ENCODE measurements at places on chromosomes 11 and 22.

GRCh38 chr11:47233989-47234668 lies 14.5 kb downstream of the ACP2 start:
- no peak for DNase-seq

DNA sequence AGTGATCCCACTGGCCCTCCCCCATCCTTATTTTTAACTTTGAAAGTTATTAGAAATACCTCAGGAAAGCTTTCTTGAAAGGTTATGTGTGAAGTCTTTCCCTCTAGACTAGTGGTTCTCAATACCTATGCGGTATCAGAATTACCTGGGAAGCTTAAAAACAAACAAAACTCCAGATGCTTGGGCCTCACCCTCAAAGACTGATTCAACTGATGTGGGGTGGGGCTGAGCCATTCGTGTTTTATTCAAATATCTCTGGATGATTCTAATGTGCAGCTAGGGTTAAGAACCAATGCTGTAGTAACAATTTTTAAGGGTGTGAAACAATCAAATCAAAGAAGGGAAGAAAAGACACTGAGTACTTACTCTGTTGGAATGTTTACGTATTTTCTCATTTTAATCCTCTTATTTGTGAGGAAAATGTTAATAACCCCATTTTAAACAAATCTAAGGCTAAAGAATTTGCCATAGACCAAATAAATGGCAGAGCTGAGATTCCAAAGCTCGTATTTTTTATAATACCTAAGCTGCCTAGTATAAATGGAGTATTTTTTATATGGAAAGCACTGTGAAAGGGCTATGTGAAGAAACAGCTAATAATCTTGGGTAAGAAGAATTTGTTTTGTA lies 47.6 kb downstream of the PLEKHB1 start:
- DNase-seq, result no peak

GRCh38 chr22:40176921-40177737 lies 596 bp upstream of the TNRC6B start:
- peak; percentile 83 for DNase-seq

DNA sequence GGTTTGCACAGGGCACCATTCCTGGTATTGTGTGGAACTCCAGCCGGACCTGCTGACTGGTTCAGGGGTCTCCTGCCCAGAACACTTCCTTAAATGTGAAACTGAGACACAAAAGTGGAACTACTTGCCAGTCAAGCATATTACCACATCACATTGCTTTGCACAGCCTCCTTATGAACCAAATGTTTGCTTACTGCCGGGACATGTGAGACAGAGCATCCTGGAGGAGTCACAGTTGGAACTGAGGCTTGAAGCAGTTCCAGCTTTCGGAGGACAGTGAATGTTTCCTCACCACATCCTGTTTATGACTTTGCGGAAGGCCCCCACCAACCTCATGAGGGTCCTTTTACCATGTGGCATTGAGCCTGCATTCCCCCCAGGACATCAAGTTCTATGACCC lies 105.8 kb upstream of the ARHGAP42 start:
- no peak for DNase-seq

DNA sequence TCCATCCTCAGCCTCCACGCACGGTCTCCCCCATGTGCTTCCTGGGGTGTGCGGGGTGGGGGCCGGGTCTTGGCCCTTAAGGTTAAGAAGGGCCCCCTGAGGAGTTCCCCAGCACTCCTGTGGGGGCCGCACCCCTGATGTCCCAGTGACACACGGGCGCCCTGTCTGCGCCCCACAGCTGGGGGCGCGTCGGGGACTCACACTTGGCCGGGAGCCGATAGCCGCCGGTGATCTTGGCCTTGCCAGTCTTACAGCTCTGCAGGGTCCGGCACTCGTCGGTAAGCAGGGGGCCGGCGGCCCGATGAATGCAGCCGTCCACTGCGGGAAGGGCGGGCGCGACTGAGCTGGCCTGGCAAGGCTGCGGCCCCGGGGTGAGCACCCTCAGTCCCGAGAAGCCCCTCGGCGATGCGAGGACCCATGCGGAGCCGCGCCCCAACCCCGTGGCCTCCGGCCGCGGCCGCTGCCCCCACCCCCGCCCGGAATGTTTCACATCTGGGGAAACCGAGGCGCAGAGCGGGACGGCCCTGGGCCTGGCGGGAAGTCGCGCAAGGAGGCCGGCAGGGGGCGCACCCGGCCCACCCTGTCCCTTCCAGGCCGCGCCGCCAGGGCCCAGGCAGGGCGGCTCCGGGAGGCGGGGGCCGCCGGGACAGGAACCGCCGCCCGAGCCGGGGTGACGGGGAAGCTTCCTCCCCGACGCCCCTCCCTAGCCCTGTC lies 13.9 kb downstream of the OTUB1 start:
- peak; percentile 90 for DNase-seq

- DNase-seq, result no peak
Measured at GRCh38 chr11:2899080-2899783, 13.7 kb upstream of the CDKN1C start.

- no peak for DNase-seq
Measured at GRCh38 chr11:122339436-122340060, 223.5 kb upstream of the BLID start.

DNA sequence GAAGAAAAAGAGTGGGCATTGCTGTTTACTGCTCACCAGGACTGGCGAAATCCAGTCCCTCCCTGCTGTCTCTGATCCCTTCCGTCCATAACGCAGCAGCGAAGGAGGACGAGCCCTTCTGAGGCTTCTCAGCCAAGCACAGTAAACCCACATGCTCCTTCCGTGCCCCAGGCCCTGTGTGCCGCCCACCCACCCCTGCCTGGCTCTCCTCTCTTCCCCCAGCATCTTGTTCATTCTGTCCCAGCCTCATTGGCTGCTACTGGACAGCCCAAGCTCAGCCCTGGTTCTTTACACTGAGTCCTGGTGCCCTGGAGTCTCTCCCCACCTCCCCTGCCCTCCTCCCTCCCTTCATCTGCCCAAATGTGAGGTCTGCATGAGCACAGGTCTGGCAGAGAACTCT lies 559.7 kb downstream of the BRD1 start:
- DNase-seq, result no peak

DNA sequence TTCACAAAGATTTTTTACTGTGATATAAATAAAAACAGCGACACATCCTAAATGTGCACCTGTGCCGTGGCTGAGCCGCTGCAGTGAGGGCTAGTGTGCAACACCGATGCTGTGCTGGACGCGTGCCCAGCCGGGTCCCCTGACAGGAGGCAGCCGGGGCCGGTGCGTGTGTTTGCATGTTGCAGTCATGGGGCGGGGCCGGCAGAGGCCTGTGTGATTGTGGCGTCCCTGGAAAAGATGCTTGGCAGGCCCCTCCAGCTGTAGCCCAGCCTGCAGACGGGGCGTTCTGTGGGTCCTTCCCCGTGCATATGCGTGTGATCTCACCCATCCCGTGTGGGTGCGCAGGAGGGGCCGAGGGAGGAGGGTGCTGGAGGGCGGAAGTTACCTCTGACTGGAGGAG lies 30.6 kb downstream of the MUC6 start:
- no peak for DNase-seq

DNA sequence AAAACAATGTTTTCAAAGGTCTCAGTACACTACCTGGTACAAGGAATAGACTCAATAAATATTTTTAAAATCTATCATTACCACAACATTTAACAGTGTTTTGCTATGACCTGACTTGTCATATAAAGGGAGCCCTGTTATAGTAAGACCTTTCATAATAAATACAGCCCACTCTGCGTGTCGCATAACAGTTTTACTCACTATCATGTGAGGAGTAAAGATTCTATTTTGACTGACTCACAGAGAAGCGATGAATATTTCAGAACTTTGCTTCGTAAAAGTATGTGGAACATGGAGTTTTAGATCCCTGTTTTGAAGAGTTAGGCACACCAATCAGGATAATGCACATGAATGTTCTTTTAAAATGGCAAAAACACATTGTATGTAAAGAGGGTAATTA lies 531.2 kb downstream of the KCNA4 start:
- no peak for DNase-seq

DNA sequence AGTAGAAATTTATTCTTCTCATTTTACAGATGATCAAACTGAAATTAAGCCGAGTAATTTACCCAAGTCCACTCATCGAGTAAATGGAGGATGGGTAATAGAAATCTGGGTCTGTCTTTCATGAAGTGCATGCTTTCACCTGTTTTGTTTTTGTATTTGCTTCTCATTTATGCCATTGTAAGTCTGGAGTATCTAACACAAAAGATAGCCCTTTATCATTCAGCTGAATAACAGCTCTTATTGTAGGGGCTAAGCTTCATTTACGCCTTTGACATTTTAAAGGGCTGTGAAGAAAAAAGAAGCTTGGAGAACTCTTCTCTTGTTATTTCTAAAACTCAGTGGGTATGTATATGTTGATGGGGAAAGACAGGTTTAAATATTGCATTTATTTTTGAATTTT lies 1196.2 kb upstream of the TENM4 start:
- DNase-seq, result no peak

DNA sequence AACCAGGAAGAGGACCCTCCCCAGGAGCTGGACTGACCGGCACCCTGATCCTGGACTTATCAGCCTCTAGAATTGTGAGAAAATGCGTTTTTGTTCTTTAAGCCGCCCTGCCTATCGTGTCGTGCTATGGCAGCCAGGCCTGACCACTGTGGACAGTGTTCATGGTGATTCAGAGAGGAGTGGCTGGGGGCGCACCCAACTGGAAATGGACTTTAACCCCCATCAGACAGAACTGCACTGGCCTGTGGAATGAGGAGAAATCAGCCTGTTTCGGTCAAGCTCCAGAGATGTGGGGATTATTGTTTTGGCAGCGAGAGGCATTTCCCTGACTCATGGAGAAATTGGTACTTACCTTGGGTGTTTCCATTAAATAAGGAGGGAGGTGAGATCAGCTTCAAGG lies 1437.8 kb downstream of the BRD1 start:
- DNase-seq, result no peak

GRCh38 chr11:121892131-121892681 lies 223.8 kb downstream of the BLID start:
- DNase-seq, result no peak

DNA sequence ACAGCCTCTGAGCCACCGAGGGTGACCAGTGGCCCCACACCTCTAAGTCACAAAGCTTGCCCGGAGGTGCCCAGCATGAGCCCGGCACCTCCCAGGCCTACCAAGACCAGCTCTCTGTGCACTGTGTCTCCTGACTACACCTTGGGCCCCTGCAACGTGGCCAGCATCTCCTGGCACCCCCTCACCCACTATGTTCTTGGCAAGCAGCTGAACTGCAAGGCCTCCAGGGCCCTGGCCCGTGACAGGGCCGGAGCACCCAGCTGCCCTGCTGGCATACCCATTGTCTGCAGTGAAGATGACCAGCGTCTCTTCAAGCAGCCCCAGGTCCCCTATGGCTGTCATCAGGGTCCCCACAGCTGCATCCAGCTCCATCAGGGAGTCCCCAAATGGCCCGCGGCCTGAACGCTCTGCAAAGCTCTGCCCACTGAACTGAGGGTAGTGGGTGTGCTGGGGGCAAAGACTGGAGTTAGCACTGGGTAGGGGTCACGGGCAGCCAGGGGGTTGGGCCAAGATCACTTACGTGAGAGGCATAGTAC lies 1.6 kb downstream of the ARSA start:
- no peak for DNase-seq

GRCh38 chr22:19974268-19974861 lies 32.7 kb upstream of the TXNRD2 start:
- DNase-seq, result no peak

GRCh38 chr11:75939992-75940391 lies 125.0 kb downstream of the UVRAG start:
- no peak for DNase-seq

GRCh38 chr11:79413268-79413667 lies 27.6 kb downstream of the TENM4 start:
- DNase-seq, result no peak

GRCh38 chr11:6474413-6474792 lies 662 bp upstream of the TRIM3 start:
- DNase-seq, result no peak

DNA sequence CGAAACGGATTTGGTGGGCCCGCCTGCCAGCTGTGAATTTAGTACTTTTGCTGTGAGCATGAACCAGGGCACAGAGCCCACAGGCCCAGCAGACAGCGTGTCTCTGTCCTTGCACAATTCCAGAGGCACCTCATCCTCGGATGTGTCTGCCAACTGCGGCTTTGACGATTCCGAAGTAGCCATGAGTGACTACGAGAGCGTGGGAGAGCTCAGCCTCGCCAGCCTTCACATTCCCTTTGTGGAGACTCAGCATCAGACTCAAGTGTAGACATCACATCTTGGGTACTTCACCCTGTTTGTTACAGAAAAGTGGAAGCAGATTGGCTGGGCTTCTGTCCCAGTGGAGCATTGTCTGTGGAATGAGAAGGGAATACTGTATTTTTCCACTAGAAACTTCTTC lies 78.6 kb upstream of the MTNR1B start:
- DNase-seq, result no peak
